ENCODE measurements at places on chromosomes 6 and 20.

GRCh38 chr6:121274666-121275295, 59.5 kb downstream of the TBC1D32 start:
- no peak for DNase-seq

DNA sequence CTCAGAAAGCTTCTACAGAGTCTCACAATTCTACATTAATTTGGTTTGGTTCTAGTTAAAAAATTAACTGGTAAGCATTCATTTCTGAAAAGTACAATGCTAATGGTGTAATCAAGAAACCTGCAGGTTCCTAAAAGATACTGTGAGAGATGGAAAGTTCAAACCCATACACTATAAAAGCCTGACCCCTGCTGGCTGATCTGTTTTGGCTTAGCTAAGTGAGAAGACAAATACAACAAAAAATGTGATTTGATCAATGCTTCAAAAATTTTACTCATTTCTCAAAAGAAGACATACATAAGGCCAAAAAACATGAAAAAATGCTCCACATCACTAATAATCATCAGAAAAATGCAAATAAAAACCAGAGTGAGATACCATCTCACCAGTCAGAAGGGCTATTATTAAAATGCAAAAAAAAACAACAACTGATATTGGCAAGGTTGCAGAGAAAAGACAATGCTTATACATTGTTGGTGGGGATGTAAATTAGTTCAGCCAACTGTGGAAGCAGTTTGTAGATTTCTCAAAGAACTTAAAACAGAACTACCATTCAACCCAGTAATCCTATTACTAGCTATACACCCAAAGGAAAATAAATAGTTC, 102.8 kb downstream of the MOXD1 start:
- no peak for DNase-seq

- DNase-seq: no peak
Observed at GRCh38 chr6:163945808-163946207, 531.3 kb downstream of the QKI start.

DNA sequence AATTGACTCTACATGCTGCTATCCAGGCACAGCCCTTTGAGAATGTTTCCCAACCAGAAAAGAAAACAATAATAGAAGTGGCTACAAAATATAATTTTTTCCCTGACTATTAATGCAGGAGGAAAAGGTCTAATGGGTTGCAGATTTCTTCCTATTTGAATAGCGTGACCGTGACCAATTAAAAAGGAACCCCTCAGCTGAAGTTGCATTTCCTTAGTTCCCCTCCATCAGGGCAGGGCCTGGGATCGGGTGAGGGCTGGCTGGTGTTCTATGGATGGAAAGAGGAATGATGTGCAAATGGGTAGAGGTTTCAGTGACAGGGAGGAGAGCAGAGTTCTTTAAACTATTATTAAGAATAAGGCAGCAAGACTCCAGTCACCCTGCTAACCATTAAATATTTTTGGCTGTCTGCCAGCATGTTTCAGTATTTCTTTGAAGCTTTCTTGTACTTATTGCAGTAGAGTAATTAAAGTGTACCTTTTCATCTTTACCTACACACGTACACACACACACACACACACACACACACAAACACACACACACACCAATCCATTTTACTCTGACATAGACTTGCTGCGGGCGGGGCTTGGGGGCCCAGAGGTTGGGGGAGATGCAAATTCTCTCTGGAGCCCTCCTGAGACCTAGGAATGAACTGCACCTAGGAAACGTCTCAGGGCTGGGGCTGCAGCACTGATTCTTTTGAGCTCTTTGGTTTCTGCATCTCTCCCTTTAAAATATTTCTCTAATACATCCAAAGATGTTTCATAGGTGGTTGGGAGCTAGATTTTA, 154.8 kb upstream of the SLC35B3 start:
- DNase-seq: no peak

- no peak for DNase-seq
Observed at GRCh38 chr20:1841554-1842140, 53.6 kb upstream of the SIRPA start.

DNA sequence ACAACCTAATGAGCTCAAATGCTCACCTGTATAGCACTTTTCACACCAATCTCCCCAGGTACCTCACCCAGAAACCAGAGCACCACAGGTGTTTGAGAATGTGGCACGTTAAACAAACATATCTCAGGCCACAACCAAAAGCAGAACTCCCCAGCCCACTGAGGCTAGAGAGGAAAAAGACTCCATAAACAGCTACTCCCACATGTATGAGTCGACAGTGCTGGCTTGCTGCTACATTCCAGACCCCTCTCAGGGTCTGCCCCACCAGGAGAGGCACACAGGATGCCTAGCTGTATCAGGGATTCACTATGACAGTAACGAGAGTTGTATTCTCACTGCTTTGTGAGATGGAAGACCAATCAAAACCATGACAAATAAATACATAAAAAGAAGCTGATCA, 242.6 kb upstream of the ARID1B start:
- DNase-seq: no peak

GRCh38 chr6:146154197-146154596, 125.3 kb downstream of the GRM1 start:
- DNase-seq: no peak

- DNase-seq: no peak
Observed at GRCh38 chr6:31144296-31144969, 5.6 kb upstream of the PSORS1C2 start.

- no peak for DNase-seq
Observed at GRCh38 chr20:34904202-34904621, 27.8 kb downstream of the ACSS2 start.

DNA sequence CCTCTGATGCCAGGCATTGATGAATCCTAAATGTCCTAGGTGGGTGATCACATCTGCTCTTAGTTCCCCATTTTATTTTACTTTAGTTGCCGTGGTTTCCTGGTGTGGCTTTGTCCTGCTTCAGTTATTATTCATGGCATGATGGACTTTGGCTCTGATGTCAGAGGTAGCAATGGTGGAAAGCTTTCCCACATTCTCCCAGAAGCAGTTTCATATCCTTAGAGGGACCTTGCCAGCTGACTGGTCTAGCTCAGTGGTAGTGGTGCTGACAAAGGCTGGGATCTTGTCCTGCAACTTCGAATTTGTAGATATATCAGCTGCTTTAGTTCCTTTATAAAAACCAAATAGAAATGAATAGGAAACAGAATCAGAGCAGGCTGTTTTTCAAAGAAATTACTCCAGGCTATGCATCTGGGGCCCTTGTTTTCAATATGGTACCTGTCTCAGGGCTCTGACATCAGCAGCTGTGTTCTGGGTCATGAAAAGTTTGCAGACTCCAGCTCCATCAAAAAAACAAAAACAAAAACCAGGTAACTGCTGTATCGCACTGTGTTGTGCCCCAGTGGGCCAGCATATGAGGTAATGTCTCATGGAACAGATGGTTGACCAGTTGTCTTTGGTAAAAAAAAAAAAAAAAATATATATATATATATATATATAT, 133.7 kb downstream of the PLCB4 start:
- no peak for DNase-seq

DNA sequence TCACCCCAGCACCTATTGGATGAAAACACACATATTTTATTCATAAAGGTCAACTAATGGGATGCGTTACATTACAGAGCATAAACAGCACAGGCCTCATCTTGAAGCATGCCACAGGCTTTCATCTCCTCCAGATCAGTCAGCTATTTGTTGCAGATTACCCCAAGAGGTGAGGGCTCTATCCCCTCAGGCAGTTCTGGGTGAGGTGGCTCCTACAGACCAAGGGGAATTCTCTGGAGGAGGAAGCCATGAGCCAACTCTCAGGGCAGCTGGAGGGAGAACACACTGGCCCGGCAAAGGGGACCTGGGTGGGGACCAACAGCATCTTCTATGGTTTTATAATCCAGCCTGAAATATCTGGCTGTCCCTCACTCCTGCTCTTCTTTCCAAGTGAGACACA, 126.4 kb upstream of the BTBD3 start:
- DNase-seq: no peak

- no peak for DNase-seq
Observed at GRCh38 chr6:159676890-159677505, 16.0 kb downstream of the SOD2 start.

GRCh38 chr6:137799950-137800568, 67.0 kb upstream of the TNFAIP3 start:
- DNase-seq: peak; percentile 47

DNA sequence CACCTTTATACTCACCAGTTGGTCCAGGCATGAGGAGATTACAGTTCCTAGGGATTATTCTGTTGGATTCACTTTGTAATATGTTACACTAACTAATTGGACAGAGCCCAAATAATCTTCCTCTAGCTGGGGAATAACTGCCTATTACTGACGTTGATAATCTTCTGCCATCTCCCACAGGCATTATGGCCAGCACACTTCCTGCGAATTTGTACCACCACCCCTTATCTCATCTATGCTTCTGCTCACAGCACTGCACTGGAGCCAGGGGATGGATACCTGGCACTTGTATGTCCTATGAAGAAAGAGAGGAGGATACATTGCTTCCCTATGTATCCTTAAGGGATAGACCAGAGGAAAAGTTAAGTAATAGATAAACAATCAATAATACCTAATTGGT, 494.8 kb upstream of the MAN1A1 start:
- no peak for DNase-seq

DNA sequence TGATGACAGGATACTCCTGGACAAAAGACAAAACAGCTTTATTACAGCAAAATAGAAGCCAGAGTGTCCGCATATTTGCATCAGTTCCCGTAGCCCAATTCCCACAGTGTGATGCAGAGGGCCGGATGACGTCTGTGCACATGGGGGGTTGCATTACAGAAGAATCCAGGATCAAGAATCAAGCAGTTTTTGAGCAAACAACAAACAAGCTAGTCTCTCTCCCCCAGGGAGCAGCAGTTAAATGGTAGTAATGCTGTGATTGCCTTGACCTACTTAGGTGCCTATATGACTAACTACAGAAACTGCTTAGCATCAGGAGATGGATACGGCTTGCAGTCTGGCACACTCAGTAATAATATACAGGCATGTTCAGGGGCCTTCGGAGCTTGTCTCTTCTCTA, 3.2 kb upstream of the SDHAF4 start:
- DNase-seq: no peak

GRCh38 chr6:119116712-119117281, 38.3 kb upstream of the FAM184A start:
- no peak for DNase-seq

DNA sequence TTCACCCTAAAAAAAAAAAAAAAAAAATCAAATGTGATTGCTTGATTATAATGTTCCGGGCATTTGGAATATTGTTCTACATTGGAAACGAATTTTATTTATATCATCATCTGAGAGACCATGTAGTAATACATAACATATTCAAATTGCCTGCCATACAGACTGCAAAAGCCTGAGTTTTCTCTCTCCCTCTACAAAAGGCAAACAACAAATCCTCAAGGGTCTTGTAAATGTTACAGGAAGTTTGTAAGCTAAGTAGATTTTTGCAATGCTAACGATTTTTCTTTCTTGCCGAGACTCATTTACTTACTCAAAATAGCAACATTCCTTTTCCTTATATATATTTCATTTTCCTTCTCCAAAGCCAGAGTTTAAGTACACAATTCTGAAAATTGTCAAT, 49.0 kb upstream of the HTR1E start:
- DNase-seq: no peak

- no peak for DNase-seq
Observed at GRCh38 chr6:44967481-44967880, 360.6 kb upstream of the RUNX2 start.

GRCh38 chr6:12733876-12734275, 17.3 kb downstream of the PHACTR1 start:
- no peak for DNase-seq

DNA sequence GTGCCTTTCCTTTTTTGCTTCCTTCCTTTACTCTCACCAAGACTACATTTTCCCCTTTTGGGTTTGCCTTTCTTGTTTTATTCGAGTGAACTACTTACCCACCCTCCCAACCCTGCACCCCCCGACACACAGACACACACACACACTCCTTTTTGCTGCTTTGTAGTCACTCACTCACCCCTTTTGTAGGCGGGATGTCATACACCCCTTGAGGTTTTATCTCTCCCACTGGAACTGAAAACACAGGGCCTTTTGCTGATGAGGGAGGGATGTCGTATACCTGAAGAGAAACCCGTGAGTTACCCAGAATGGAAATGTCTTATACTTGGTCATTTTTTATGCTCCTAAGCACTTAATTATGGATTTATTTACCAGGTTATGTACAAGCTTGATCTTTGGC, 40.3 kb downstream of the NEDD9 start:
- no peak for DNase-seq

DNA sequence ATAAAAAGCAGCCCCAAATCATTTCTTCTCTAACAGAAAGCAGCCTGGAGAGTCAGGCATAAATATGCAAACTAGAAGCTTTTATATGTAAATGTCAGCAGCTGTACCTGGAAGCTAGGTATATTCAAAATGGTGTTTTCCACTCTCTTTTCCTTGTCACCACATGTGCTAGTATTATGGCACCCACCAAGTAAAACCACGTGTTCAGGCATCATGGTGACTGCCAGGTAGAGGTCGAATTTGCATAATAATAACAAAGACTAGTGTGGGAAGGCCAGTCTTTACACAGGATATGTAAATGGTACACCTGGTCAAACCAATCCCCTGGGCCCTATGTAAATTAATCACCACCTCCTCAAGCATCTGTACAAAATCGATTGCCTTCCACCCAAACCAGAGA, 124.0 kb downstream of the MMUT start:
- DNase-seq: no peak

DNA sequence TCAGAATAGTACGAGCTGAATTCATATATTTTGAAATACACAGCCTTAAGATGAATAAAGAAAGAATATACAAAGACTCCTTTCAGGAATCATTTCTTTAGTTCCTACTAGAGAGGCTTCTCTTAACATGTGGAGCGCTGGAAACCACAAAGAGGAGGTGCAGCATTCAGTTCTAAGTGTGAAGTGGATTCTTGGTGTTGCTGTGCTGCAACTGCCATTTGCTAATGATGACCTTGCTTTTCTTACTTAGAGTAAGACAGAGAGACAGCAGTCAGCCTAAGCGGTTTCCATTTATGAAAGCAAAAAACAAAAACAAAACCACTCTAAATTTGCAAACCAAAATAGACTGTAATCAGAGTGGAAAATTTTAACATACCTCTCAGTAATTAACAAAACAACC, 629.0 kb downstream of the EPHA7 start:
- DNase-seq: no peak

- no peak for DNase-seq
Observed at GRCh38 chr6:93293460-93293859, 125.9 kb downstream of the EPHA7 start.

DNA sequence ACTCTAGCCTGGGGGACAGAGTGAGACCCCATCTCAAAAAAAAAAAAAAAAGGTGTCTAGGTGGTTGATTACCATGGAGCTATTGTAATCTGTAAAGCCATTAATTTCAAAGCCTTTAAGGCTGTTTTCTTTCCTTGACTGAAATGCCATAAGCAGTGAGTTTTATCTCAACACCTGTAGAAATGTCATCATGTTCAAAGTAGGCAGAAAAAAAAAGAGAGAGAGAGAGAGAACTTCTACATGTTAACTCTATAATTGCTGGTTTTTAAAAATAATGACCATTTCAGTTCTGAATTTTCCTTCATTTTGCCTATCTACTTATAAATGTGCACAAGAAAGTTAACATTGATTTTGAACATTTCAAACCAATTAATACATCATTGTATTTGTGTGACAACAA, 29.7 kb upstream of the POLR1H start:
- no peak for DNase-seq

GRCh38 chr20:5741089-5741488, 9.1 kb upstream of the SHLD1 start:
- DNase-seq: no peak

- DNase-seq: no peak
Observed at GRCh38 chr6:110394409-110394808, 21.0 kb downstream of the DDO start.

- no peak for DNase-seq
Observed at GRCh38 chr6:151948002-151948743, 140.7 kb downstream of the ESR1 start.

GRCh38 chr20:3297079-3297378, 58.0 kb upstream of the SLC4A11 start:
- DNase-seq: no peak

Data from SJSA1 (cell line).